ENCODE measurements at places on chromosomes 7 and 10.

GRCh38 chr7:156751319-156751718 lies 110.7 kb downstream of the RNF32 start:
- DNase-seq: no peak

- peak; percentile 3 for DNase-seq
These were observed 171.4 kb upstream of the NUPR2 start for GRCh38 chr7:56287429-56288138.

GRCh38 chr10:119673271-119673670 lies 22.1 kb downstream of the BAG3 start:
- DNase-seq: no peak

GRCh38 chr7:157904866-157905570 lies 568.2 kb downstream of the DNAJB6 start:
- DNase-seq: no peak

GRCh38 chr7:94128072-94128471 lies 123.9 kb upstream of the BET1 start:
- no peak for DNase-seq

DNA sequence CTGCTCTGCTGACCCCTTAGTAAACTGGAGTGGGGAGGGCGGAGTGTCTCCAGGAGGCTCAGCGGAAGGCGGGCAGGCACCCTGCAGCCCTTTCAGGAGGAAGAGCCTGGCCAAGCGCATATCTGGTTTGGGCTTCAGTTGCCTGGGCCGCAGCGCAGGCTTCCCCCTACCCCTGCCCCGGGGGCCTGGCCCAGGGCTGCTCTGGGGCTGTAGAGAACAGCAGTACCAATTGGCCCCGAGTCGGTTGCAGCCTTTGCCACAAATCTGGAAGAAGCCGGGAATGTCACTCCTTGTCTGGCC lies 28.1 kb upstream of the JAKMIP3 start:
- DNase-seq: no peak

DNA sequence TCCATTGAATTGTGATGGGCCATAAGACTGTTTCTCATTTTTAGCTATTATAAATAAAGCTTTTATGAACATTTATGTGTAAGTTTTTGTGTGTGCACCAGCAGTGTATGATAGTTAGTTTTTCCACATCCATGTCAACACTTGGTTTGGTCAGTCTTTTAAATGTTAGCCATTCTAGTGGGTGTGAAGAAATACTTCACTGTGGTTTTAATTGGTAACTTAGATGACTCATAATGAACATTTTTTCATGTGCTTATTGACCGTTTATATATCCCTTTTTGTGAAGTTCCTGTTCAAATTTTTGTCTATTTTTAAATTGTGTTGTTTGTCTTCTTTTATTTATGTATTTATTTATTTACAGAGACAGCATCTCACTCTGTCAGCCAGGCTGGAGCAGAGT lies 23.6 kb upstream of the PDK4 start:
- no peak for DNase-seq

GRCh38 chr7:26500749-26501352 lies 209.2 kb downstream of the SNX10 start:
- no peak for DNase-seq

DNA sequence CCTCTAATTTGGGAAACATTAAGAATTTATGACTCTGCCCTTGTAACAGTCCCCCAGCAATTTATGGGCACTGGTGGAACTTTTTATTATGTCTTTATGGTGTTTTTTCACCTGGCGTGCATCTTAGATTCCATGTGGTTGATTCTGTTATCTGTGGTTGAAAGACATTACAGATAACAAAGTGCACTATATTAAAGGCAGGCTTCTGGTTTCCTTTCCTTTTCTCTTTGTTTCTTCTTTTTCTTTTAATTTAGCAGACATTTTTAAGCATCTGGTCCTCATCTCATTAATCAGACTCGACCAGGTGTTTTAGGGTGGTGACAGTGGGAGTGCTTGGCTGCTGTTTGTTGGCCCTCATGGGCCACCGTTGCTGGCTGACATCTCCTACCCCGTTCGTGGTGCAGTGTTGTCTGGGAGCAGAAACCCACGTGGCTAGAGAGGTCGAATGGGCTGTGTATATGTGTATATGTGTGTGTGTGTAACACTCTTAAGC lies 77.4 kb downstream of the LRMDA start:
- DNase-seq: no peak

- no peak for DNase-seq
These were observed 65.7 kb upstream of the FERD3L start for GRCh38 chr7:19210893-19211413.
